AG20443 (cell line): ENCODE measurements at places on chromosomes 1 and 21.

DNA sequence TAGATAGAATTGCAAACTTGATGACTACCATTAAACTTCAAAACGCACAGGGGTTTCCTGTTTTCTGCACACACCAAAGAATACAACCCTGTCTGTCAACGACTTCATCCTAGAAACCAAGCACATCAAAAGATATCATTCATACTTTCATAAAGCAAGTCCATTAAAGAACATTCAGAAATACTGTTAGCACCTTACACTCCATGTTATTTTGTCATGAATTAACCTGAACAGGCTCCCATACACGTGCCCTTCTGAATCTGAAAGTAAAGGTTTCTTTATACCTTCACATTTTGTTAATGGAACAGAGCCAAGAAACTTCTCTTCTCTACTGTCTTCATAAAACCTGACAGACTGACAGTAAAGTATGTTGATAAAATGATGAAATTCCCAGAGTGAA lies 46.1 kb downstream of the PUM1 start:
- no peak for DNase-seq

- DNase-seq: no peak
Measured at GRCh38 chr1:39657402-39657801, 14.5 kb downstream of the NT5C1A start.

GRCh38 chr1:40847023-40847745 lies 15.0 kb downstream of the CITED4 start:
- DNase-seq: no peak

- peak; percentile 47 for DNase-seq
Measured at GRCh38 chr1:231676487-231676886, 49.9 kb downstream of the DISC1 start.

DNA sequence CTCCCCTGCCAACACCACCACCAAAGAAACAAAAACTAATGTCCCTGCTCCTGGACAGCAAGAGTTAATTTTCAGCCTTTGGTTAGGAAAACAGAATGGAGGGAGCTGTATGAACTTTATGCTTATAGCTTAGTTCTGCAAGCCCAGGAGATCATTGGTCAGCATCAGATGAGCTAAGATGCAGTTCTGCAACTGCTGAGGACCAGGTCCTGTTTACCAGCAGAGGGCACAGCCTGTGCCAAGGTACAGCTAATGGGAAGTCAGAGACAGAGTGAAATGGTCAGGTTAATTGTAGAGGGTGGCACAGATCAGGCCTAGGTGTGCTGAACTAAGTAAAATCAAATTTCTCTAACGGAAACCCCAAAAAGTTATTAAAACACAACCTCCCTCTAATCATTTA lies 161.3 kb downstream of the ROR1 start:
- DNase-seq: no peak

DNA sequence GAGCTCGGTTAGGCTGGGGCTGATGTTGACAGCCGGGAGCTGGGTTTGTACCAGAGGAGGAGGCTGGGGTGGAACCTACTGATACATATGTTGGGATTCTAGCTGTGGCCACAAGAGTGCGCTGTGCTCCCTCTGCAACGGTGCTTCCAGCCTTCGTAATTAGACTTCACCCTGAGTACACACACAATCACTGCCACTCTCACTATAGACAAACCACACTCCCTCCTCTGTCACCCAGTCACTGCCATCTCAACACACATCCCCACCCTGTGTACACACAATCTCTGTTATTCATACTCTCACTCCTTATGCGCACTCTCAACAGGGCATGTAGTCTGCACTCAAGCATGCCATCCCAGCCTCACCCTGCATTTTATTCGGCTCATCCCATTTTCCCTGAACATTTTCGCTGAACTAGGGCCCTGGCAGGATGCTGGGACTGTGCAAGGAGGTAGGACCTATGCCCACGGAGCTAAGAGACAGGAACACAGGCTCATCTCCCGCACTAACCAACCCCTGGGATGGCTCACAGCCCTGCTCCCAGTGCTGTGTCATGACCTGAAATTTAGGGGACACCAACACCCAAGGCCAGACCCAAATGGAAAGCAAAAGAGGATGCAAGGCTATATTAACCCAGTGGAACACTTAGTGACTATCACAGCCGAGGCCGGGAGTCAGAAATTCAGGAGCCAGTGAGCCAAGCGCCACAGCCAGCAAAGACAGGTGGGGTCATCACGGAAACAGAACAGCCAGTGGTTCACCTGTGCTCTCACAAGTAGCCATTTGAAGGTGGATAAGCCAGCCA lies 5.7 kb downstream of the GJB3 start:
- peak; percentile 84 for DNase-seq

DNA sequence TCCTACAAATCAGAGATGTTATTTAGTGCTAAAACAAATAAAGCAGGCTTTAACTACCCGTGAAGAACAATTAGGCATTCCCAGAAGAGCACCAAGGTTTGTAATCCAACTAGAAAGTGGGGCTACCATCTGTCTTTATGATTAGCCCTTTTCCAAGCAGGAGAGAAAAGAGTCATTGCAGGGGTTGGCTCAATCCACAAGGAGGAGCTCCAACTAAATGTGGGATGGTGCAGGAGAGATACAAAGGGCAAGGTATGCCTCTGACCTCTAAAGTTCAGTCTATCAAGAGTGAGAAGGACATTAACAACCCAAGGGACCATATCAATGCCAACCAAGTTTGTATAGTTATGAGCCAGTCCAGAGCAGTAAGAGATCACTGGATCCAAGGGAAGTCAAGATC lies 382.7 kb upstream of the DUSP10 start:
- no peak for DNase-seq

GRCh38 chr1:155860970-155861510 lies 1.7 kb downstream of the SYT11 start:
- no peak for DNase-seq

- DNase-seq: no peak
Measured at GRCh38 chr1:55988963-55989452, 590.4 kb downstream of the PLPP3 start.

DNA sequence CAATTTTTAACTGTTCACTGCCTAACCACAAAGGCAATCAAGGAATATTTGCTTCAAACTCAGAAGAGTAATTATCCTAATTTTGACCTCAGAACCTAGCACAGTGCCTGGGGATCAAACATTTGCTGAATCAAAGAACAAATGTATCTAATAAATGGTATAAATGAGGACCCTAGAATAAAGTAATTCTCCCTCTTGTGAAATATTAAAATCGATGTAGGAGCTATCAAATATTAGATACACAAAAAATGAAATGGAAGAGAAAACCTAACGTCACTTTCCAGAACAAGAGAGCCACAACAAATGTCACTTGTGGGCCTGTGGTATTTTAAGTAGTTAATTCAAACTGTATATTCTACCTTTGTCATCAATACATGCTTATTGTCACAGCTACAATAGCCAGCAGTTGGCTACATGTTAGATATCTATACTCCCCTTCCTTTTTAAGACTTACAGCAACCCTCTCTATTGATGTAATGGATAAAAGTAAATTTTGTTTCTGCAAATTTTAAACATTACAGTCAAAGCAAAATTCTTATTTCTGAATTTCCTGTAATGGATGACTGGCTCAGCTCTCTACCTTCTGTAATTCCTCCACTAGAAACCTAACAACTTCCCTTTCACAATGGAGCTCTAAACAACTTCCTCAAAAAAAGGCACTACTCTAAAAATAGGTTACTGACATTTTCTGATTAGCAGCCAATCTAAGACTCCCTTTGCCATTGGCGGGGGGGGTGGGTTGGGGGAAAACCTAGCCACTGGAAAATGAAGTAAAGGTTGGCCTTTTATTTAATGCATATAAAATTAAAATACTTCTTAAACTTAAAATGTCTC lies 37.6 kb downstream of the PUM1 start:
- DNase-seq: peak; percentile 13

- no peak for DNase-seq
Measured at GRCh38 chr1:53893999-53894636, at the start of gene DIO1. DIO1 (plus strand) TSS chr1:53894187; CDS start chr1:53894211, 24 bp downstream.

DNA sequence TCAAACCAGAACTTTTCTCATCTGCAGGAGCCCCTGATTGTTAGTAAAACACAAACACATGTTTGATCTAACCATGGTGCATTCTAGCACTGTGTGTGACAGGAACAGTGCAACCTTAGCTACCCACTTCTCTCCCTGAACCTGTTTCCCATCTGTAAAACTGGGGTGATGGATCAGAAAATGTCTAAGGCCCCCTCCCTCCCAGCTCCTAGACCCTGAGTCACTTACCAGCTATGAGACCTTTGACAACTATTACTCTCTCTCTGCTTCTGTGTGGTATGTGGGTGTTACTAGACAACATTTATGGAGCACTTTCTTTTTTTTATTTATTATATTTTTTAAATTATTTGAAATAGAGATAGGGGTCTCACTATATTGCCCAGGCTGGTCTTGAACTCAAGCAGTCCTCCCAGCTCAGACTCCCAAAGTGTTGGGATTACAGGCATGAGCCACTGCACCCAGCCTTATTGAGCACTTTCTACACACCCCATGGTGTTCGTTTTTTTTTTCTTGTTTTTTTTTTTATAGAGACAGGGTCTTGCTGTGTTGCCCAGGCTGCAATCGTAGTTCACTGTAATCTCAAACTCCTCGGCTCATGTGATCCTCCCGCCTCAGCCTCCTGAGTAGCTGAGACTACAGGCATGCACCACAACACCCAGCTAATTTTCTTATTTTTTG lies 2.6 kb downstream of the INPP5B start:
- no peak for DNase-seq

- no peak for DNase-seq
Measured at GRCh38 chr1:157512036-157512969, 40.0 kb downstream of the FCRL5 start.
